ENCODE measurements at places on chromosomes 13 and 19. TPM values are rescaled to one million over a fixed set of nuclear protein-coding genes. Genes with fewer than 3 reads are reported as not detected.

The ZFP28 gene
- polyA plus RNA-seq, result 11.7 TPM

The CPB2 gene
- polyA plus RNA-seq, result 0.20 TPM

The IL11 gene
- not detected for polyA plus RNA-seq

The ZNF682 gene
- 31.9 TPM for polyA plus RNA-seq

The C5AR2 gene
- not detected for polyA plus RNA-seq

All from Purkinje cell (primary cell).